ENCODE measurements at places on chromosomes 5 and 9.

- no peak for DNase-seq
These were observed 67.8 kb downstream of the EBF1 start for GRCh38 chr5:159031915-159032314.

- no peak for DNase-seq
These were observed 214.9 kb downstream of the TMEM167A start for GRCh38 chr5:82862261-82862660.

DNA sequence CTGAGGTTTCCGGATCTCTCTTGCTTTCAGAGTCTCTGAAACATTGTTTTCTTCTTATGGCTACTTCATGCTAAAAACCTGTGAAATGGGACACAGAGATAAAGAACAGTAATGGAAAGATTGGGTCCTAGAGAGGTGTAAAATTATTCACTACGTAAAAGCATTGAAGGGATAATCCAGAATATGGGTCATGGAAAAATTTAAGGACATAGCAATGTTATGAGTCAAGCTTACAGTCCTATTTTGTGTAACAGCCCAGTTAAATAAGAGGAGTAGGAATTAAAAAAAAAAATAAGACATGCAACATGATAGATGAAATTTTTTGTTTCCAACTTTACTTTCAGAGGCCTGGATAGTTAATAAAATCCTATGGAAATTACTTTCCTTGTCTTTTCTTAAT lies 61.9 kb upstream of the ELL2 start:
- DNase-seq = no peak

DNA sequence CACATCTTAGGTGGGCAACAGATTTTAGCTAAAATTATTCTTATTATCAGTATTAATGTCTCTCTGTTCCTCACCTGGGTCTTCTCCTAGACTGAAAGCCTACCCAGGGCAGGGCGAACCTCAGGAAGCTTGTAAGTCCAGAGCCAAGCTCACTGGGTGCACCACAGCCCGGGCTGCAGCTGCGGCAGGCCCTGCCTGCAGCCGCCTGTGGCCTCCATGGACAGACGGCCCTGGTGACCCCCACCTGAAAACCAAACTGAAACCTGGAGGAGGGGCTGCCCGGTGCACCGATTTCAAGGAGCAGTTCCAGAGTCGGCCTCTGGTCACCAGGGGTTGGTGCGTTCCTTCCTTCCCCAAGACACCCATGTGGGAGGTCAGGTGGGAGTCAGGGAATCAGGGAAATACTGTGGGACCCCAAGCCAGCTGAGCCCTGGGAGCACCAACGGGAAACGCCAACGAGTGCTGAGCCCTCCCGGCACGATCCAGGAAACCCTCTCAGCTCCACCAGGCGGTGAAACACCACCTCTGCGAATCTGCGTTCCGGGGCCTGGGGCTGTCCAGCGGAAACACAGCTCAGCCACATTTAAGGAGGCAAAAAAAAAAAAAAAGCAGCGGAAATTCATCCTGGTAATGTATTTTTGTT lies 68.6 kb upstream of the PPP1R26 start:
- no peak for DNase-seq

DNA sequence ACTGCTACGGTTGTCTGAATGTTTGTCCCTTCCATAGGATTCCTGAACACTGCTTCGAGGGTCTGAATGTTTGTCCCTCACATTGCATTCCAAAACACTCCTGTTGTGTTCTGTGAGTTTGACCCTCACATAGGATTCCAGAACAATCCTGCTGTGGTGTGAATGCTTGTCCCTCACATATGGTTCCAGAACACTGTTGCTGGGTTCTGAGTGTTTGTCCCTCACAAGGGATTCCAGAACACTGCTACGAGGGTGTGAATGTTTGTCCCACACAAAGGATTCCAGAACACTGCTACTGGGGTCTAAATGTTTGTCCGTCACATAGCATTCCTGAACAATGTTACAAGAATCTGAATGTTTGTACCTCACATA lies 201.2 kb downstream of the FOXD4L6 start:
- no peak for DNase-seq

GRCh38 chr5:159855476-159856191 lies 60.6 kb upstream of the ADRA1B start:
- DNase-seq = no peak

DNA sequence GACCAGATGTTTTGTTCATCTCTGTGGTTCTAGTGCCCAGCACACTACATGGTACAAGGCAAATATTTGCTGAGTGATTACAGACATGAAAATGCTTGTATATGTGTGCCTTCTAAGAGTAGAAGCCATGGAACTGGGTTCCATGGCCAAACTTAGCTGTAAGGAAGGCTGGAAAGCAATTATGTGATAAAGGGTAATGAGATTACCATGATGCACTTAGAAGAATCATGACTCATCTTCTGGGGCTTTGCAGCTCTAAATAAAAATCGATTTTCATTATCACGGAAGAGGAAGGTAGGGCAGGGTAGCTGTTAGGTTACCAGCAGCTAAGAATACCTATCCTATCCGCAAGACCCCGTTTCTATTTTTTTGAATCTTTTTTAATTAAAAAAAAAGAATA lies 28.0 kb downstream of the RFK start:
- DNase-seq = no peak

- DNase-seq = no peak
These were observed 1273.0 kb downstream of the EFNA5 start for GRCh38 chr5:106397700-106398099.

DNA sequence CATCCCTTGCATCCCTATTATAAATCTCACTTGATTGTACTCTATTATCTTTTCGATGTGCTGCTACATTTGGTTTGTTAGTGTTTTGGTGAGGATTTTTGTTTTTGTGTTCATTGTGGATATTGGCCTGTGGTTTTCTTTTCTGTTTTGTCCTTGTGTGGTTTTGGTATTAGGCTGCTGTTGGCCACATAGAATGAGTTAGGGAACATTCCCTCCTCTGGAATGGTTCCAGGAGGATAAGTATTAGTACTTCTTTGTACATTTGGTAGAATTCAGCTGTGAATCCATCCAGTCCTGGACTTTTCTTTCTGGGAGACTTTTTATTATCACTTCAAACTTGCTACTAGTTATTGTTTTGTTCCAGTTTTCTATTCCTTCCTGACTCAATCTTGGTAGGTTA lies 287.2 kb downstream of the CWC27 start:
- DNase-seq = no peak

DNA sequence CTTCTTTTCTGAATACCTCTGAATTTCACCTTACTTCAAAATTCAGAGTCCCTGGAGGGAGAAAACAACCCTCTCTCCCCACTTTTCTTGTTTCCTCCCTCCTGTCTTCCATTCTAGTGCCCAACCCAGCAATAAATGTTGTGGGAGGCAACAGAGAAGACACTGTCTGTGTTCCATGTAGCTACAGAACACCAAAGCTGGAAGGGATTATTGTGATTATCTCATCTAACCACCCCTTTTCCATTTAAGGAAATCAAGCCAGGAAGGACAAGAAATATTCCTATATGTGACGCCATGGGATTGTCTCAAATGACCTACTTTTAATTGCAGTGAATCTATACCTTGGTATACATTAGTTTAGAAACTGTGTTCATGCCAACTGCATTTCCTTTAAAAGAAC lies 476.6 kb upstream of the TNC start:
- DNase-seq = no peak

DNA sequence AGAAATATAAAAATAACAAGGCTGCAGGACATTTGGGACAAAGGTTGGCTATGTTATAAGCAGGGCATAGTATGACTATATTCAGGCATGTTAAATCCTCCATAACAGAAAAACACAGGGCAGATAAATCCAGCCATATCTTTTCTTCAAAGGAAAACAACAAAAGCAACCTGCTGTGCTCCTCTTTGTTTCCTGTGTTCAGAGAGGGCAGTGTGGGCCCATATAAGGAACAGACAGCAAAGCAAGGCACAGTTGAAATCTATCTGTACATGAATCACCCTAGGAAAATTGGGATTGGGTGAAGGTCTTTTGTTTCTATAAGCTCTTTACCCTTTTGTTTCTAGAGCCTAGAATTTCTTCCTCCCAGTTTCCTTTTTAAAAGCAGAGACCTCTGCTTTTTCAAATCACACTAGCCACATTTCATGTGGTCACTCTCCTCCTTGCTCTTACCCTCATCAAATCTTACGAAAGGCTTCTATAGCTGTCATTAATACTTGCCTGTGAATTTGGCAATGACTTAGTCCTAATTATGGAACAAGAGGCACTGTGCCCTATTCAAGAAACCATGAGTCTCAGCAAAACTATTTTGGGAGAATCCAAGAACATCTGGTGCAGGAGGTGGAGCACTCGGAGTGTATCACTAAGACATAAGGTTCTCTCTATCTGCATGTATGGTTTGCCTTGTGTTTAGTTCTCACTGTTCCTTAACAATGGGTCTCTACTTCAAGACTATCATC lies 1.8 kb downstream of the GZMA start:
- no peak for DNase-seq

DNA sequence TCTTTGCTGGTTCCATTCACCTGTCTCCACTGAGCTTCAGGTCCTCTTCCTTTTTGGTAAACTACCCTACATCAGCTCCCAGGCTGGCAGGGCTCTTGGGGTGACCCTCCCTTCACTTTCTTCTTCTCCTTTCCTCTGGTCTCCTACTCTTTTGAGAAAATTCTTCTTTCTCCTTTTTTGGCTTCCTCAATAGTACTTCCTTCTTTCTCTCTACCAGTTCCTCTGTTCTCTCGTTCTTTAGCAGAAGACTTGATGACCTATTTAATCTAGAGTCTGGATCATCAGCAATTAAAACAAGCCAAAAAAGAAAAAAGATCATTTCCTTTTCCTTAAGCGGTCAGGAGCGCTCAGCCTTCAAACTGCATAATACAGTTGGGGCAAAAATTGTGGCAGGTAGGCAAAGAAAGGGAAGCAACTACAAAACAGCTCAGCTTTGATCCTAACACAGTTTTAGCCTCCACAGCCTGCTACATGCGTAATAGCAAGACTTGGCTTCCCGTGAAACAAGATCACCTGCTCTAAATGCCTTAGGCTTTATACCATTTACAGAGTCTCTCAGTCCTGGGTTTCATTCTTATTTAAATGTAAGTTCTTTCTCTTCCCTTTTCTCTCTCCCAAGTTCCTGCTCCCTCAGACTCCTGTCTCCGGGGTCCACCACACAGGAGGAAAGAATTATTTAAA lies 14.0 kb upstream of the GSN start:
- no peak for DNase-seq

DNA sequence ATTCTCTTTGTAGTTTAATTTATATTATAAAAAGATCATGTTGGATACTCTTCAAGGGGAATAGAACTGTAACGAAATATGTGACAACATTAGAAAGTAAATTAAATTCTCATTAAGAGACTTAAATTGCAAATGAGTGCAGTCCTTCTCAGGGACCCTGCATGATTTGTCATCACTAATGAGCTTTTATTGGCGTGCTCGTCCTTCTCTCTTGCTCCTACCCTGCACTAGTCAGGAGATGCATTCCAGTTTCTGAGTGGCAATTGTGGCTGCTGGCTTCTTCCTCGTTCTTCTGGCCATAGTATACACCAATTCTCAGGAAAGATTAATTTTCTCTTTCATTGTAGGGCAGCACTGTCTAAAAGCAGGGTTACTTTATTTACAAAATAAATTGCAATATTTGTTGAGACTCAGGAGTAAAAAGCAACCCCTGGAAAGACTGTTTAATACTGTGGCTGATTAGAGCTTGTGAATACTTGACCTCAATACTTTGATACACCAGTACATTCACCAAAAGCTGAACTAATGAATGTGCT lies 376.3 kb upstream of the CHD1 start:
- no peak for DNase-seq

DNA sequence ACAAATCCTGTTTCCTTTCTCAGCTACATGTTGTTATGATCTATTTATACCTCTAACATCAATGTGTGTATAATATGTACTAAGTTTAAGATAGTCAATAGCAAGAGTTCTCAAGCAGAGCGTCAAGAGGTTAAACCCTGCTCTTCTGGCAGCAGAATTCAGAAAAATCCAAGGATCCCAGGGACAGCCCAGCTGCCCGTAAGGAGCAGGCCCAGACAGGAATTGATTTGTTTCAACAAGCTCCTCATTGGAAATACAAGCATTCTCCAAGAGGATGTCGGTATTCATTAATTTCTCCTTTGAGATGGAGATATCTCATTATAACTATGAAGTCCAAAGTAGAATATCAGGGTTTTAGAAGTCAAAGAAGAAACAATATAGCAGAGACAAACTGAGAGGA lies 14.9 kb downstream of the EFNA5 start:
- no peak for DNase-seq

- DNase-seq = no peak
These were observed 3.2 kb downstream of the SURF2 start for GRCh38 chr9:133359399-133360175.

DNA sequence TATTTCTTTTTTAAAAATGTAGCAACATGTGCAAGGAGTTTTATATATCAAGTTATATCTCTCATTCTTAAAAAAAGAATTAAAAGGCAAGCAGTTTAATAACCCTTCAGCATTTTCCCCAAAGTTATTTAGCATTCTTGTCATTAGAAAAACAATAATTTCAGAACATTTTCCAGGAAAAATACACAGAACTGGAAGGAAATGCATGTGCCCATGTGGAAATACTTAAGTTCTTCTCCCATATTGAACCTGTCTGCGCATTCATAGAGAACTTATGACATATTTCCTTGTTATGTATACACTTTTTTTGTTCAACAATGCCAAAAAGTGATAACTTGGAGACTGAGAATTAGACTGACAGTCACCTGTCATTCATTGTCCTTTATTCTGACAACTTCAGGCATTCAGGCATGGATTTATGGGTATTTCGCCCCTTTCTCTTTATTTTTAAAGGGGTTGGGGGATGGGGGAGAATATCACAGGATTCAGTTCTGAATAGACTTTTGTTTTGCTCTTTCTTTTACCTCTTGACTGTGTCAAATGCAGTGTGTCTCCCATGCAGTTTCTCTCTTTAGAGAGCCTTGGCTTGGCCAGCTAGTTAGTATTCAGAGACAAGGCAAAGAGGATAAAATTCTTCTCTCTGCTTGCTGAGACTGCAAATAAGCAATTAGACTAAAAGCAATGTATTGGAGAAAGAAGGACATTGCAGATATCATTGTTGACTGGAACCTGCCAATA lies 701.0 kb downstream of the NR2F1-AS1 start:
- no peak for DNase-seq

DNA sequence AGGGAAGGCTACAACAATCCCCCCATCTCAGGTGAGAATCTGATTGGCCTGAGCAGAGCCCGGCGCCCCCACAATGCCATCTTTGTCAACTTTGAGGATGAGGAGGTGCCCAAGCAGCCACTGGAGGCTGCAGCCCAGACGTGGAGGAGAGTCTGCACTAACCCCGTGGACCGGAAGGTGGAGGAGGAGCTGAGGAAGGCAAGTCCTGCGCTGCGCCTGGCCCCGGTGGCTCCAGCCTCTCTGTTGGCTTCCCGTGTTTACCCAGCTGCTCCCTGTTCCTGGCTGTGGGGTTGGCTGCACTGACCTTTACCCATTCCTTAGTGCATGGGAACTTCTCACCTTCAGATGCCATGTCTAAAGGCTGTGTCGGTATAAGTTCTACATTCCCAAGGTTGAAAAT lies 11.0 kb upstream of the CEL start:
- no peak for DNase-seq
